NCI-H187 treated with DMSO at 0.1 percent for 48 hours (cell line): ENCODE measurements at places on chromosomes 3 and 15.

DNA sequence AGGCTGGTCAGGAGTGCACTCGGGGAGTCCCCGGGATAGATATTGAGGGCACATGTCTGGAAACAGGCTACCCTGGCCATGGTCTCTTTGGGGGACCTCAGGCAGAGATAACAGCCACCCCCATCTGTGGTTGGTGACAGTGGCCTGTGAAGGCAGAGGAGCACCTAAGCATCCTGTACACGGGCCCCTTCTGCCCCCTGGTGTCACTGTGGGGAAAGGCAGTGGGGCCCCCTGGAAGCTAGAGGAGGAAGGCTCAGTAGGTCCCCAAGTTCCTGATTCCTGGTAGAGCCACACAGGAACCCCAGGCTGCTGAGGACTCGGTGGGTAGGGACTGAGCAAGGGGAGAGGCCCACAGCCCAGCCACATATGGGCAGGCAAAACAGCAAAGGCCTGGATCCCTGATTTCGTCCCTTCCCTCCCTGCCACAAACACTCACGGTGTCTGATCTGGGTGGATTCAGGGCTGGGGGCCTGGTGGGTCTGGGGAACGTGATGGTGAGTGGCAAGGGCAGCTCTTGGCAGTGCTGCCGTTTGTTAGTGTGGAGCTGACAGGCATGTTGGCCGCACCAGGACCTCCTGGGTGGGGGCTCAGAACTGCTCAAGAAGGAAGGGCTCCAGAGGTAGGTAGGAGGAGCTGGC, 14.1 kb upstream of the CXCR6 start:
- no peak for DNase-seq

DNA sequence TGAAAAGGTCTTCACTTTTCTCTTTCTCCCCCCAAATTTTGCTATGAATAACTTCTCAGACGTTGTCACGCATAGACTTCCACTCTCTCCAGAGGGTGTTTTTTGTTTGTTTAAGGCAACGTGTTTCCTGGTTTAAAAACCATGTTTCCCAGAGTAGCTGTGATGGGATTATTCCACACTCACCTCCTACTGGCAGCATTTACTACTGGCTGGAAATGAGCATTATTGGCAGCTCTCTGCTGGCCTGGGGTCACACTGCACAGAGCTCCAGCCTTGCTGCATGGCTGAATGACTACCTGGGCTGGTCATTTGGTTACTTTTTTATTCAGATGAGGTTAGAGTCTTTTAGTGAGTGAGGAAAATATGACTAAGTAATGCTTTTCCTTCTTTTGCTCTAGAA, 65.2 kb downstream of the RARB start:
- no peak for DNase-seq

- DNase-seq = peak; percentile 25
These were observed 265.0 kb downstream of the IL20RB start for GRCh38 chr3:137222736-137223225.

- DNase-seq = peak; percentile 47
These were observed 52.3 kb downstream of the CCDC54 start for GRCh38 chr3:107429320-107430181.

GRCh38 chr3:60316121-60316797, 935.0 kb downstream of the FHIT start:
- DNase-seq = no peak

DNA sequence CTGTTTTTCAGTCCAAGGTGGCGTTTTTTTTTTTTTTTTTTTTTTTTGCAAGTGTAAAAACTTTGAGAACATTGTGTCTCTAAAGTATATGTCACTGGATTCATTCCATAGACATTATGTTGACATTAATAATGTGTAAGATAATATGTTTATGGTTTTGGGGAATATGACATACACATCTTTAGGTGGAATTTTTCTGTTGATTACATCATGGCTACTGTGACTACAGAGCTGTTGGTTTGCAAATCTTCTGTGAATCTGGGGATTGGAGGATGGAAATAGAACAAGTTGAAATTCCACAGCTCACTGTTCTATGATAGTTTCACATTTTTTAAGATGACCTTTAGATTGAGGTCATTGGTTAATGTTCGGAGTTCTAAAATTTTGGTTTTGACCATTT, 24.4 kb upstream of the PLSCR2 start:
- DNase-seq = no peak

- no peak for DNase-seq
These were observed 94.7 kb upstream of the PDZRN3 start for GRCh38 chr3:73719413-73719851.

- DNase-seq = no peak
These were observed 545.6 kb upstream of the ZNF385D start for GRCh38 chr3:22296601-22297000.
